Omental fat pad (tissue), 4 donors: ENCODE measurements at places on chromosomes 13 and 19.
A peak's percentile ranks its signal among the peaks of the same experiment; 100 is the strongest.

DNA sequence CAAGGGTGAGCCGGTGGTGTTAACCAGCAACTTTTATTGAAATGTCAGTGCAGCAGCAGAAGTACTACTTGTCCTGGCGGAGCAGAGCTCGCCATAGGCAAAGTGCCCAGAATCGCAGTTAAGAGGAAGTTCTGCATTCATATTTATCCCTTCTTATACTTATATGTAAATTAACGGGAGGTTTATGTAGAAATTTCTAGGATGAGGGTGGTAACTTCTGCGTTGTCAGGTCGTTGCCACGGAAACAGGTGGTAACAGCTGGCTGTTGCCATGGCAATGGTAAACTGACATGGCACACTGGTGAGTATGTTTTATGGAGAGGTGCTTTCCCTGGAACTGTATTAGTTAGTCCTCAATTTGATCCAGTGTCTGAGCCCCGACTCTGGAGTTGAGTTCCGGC, 2494.9 kb upstream of the PCDH20 start:
- no peak for DNase-seq

DNA sequence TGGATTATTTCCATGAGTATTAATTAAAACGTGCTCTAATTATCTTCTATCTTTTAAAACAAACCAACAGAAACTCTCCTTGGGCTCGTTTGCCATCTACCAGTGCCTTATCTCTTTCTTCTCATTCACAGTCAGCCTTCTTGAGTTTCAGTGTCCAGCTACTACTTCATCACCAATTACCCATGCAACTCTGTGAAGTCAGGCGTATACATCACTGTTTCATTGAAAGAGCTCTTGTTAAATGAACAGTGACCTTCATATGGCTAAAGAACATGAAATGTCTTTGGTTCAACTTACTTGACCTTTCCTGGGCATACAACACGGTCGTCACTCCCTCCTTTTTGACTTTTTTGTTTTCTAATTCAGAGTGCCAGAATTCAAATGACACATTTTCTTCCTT, 5.2 kb upstream of the IFT88 start:
- no peak for DNase-seq

DNA sequence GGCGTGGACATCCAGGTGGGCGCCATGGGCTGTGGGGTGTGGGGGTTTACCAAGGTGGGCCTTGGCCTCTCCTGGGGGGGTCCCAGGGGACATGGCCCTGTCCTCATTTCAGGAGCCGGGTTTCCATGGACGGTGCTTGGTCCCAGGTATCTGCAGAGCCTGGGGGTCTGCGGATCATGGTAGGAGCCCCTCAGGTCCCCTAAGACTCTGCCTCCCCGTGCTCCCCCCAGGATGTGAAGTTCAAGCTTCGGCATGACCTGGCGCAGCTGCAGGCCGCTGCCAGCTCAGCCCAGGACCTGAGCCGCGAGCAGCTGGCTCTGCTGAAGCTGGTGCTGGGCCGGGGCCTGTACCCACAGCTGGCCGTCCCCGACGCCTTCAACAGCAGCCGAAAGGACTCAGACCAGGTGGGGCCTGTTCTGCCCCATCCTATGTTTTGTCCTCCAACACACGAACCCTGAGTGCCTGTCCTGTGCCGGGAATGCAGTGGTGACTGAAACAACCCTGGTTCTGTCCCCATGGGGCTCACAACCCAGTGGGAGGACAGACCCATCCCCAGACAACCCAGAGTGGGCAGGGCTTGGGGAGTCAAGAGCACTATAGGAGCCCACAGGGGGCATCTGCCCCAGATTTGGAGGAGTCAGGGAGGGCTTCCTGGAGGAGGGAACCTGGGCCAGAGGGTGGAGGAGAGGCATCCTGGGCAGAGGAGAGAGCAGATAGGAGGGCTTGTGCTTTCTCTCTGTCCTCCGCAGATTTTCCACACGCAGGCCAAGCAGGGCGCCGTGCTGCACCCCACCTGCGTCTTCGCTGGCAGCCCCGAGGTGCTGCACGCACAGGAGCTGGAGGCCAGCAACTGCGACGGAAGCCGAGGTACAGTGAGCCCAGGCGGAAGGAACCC, 26.8 kb downstream of the DHX34 start:
- DNase-seq = no peak

DNA sequence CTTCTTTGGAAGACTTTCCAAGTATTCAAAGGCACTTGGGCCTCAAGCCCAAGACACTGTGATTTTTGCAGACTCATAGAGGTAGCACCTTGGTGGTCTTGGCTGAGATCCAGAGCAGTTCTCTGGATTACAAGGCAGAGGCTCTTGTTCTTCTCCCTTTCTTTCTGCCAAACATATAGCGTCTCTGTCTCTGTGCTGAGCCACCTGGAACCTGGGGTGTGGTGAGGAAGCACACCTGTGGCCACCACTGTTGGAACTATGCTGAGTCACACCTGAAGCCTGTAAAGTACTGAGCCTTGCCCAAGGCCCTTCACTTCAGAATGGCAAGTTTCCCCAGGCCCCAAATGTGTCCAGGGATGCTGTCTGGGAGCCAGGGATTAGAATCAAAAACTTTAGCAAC, 127.5 kb downstream of the FREM2 start:
- no peak for DNase-seq

DNA sequence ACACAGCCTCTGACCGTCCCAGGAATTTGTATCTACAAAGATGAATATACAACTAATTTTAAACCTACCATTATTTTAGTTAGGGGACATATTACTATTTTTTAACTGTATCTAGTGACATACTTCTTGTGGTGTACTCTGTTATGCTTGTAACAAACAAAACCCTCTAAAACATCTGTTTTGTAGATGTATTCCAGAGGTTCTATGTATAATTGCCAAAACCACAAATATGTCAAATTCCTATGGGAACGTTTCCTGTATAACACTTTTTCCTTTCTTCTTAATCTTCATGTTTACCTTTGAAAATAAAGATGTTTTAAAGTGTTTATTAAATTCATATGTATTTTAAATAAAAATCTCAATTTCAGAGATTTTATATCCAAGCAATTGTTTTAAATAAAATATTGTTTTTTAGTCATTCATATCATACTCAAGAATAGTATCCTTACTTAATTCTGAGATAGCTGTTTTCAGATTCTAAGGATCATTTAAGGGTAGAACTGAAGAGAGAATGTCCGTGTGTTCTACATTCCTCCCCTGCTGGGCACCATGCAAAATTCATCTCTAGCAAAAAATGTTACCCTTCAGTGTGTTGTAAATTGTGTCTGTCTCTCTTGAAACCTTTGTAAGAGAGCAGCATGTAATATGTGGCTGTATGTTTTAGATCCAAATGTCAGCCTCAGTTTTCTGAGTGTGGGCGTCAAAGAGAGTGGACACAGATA, 1327.7 kb downstream of the EFNB2 start:
- DNase-seq = no peak

DNA sequence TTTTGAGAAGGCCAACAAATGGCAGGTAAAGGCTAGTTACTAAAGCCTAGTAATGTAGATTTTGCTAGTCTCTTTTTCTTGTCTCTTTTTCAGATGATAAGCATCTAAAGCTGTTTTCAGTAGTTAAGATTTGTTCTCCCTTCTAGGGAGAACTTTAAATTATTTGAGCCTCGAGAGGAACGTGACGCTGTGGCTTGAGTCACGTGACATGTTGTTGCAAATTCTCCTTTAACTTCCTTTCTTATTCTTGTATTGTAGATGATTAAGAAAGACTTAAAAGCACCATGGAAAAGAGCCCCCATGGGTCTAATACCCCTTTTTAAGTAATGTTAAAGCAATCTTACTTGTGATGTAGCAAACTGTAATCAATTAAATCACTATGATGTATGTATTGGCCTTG, 2698.7 kb downstream of the PCDH9 start:
- DNase-seq = no peak

GRCh38 chr13:64371045-64371444, 2859.1 kb downstream of the PCDH9 start:
- DNase-seq = no peak

DNA sequence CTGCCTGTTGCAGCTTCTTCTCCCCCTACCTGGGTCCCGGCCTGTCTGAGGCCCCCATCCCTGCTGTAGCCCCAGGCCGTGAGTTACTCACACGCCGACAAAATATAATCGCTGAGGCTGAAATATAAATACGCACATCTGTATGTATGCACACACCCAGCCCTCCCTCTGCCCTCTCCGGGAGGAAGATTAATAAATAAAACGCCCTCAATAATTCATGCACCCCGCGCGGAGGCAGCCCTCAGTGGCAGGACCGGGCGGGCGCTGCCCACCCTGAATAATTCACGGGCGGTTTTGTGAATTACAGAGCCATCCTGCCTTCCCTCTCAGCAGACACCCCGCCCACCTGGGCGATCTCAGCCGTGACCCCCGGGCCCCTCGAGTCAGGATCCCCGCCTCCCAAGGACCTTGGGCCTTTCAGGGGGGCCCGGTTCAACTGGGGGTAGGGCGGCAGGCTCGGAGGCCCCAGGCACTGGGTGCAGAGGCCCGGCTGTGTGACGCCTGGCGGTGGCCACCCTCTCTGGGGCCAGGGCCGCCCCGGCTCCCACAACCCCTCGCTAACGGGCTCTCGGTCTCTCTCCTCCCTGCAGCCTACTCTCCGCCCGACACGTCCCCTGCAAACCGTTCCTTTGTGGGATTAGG, 24.2 kb downstream of the SMIM24 start:
- no peak for DNase-seq

DNA sequence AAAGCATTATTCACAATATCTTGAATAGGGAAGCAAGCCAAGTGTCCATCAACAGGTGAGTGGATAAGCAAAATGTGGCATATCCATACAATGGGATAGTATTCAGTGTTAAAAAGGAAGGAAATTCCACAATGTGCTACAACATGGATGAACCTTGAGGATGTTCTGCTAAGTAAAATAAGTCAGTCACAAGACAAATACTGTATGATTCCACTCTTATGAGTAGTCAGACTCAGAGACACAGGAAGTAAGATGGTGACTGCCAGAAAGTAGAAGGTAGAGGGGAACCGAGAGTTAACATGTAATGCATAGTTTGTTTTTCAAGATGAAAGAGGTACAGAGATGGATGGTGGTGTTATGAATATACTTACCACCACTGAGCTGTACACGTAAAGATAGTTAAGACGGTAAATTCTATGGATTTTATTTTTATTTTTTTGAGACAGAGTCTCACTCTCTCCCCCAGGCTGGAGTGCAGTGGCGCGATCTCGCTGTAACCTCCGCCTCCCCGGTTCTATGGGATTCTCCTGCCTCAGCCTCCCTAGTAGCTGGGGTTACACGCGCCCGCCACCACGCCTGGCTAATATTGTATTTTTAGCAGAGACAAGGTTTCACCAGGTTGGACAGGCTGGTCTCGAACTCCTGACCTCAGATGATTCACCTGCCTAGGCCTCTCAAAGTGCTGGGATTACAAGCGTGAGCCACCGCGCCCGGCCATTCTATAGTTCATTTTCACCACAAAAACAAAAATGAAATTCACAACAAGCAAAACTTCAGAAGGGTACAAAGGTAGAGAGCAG, 1.0 kb upstream of the CHAMP1 start:
- no peak for DNase-seq

DNA sequence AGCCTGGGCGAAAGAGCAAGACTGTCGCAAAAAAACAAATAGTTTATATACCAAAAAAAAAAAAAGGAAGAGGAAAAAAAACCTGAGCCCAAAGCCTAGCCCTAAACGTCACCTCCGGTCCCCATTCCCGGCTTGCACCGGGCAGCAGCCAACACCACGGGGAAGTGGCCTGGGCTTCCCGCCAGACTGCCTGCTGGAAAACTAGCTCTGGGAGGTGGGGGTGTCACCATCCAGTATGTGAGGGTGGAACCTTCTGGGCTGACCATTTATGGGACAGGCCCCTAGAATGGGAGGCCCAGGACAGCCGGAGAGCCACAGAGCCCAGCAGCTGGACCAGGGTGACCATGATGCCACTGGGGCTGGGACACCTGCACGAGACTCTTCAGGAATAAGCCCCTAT, 37.3 kb downstream of the IL12RB1 start:
- peak; percentile 44 for DNase-seq

DNA sequence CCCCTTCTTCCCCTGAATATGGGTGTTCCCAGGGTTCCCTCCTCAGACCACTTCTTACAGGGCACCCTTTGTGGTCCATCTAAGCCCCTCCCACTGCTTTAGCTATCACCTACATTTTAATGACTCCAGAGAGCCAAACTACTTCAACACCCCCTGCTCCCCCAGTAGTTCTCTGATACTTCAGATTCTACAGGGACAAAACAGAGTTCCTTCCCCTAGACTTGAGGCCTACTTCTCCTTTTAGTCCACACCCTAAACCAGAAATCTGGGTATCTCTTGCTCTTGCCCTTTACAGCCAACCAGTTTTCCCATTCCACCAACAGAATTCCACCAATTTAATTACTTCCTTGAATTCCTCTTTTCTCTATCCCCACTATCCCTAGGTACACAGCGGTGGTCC, 107.2 kb downstream of the KCNRG start:
- no peak for DNase-seq

DNA sequence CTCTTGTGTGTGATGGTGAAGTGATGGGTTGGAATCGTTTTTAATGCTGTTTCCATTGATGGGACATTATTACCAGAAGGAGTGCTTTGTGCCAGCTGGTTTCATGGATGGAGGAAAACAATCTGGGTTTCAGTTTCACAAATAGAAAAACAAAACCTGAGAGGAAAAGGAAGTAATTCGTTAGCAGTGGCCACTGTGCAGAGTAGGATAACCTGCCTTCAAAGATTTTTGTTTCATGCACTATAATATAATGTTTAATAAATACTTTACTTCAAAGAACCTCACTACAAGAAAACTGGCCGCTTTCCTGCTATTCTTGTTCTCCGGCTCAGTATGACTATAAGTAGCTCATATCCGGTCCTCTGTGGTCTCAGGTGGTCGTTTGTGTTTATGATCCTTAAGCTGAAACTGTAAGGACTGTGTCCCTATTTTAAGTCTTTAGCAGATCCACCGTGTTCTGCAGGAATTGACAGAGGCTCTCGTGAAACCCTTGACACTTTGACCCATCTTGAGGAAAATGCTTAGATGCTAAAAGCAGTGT, 104.7 kb downstream of the GGACT start:
- no peak for DNase-seq

GRCh38 chr19:15828121-15828610, 12.7 kb upstream of the OR10H1 start:
- DNase-seq = no peak

DNA sequence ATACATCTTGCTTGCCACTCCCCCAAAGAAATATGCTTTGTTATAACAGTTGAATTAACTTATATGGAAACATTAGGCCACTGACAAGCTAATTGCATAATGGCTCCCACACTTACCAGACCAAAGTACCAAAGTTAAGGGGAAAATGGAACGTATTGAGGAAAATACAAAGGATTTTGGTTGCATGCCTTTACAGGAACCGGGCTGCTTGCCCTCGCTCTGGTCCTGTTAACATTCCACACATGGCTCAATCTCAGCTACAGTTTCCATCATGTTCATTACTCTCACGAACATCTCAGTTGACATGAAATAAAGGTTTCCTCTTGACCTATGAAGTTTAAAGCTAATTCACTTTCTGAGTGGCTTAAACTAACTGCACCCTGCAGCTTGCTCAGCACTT, 220.7 kb upstream of the RXFP2 start:
- DNase-seq = no peak

- DNase-seq = no peak
Observed at GRCh38 chr19:49818649-49819370, 721 bp downstream of the MED25 start.
